ENCODE measurements at places on chromosomes 5 and 9.

GRCh38 chr9:1025131-1025530 lies 25.0 kb upstream of the DMRT2 start:
- no peak for DNase-seq

GRCh38 chr5:108561416-108562204 lies 179.7 kb upstream of the FBXL17 start:
- no peak for DNase-seq

DNA sequence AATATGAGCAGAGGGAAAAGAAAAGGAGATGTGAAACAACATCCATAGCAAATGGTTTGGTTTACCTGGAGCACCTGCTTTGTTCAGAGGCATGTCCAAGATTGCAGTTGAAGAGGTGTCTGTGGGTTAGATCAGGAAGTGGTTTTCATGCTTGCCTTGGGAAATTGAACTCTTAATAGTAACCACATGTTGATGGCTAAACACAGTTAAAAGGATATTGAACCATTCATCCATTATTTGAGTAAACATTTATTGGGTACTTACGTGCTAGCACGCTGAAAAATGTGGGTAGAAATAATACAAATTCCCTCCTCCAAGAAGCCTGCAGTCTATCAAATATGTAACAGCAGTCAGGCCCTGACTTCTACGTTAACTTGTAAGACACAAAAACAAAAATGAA lies 235.7 kb upstream of the TNC start:
- no peak for DNase-seq

DNA sequence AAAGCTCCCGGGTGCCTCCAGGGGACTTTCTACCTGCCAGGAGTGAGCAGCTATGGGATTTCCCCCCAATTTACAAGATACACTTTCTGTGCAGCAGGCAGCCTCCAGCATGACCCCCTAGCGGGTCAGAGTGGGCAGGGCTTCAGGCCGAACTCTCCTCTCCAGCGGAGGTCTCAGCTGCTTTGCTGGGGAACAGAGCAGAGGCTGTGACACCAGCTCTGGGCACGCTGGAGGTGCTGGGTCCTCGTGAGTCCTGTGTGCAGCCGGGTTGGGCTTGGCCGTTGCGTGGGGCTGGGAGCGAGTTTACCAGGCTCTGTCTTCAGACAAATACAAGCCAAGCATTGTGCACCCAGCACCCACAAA lies 2.9 kb downstream of the NRARP start:
- no peak for DNase-seq

DNA sequence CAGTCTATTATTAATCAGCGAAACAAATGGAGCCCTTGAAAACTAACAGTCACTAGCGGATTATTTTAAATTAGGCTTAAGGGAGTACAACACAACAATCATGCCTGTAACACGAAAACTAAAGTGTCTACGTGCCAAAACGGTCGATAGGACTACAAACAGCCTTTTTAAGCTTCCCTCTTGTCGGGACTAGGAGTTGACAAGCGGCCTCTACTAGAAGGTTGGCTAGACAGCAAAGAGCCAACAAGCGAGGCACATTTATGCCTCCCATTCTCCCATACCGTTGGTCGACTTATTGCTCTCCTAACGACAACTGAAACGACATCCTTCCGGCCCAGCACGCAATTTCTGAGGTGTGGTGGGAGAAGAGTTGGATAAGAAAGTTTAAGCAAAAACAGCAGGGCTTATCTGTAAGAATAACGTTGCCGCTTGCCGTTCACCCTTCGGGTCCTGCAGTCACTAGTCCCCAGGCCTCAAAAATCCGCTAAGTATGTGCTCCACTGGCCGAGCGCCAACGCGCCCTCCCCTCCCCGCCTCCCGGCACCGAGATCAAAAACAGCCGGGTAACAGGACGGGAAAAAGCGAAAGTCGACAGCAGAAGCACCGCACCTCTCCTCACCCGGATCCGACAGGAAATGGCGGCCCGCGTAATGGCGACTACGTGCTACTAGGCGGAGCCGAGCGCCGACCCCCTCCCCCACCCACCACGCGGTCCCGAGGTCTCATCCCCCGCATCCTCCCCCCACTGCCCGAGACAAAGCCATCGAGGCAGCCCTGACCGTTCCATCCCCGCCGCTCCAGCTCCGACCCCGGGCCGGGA lies 813 bp downstream of the HNRNPK start:
- peak; percentile 74 for DNase-seq

DNA sequence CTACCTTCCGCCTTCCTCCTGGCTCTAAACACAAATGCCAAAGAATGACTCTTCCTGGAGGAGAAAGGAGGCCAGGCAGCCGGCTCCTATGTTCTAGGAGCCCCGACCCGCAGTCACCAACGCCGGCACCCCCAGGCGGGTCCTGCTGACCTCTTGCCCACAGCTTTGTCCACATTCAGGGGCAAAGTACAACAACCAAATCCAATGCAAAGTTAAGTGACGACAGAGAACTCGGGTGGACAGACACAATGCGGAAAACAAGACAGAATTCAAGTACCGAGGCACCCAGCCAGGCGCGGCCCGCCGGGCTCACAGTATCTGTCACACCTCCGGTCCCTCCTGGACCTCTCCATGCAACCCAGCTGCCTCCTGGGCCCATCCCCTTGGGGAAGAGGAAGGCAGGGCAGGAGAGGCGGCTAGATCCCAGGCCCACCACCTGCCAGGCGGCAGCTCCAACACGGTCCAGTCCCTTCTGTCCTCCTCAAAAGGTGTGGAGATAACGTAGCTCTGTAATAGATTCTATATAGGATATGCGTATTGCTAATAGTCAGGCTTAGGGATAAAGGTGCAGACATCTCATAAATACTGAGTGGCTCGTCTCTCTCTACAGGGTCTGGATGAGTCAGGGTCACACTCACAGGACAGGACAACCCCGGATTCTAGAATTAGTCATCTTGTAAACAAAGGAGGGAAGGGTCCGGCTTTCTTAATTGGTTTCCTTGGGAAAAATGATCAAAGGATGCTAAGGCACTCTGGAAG lies 46.9 kb upstream of the UBAC1 start:
- no peak for DNase-seq

GRCh38 chr9:100525563-100525962 lies 52.3 kb upstream of the CAVIN4 start:
- DNase-seq, result no peak
